ENCODE measurements at places on chromosomes 7 and 10. TPM values are rescaled to one million over a fixed set of nuclear protein-coding genes. Genes with fewer than 3 reads are reported as not detected.

Gene PKD2L1
- 0.19 TPM for total RNA-seq

Gene ARHGEF35
- total RNA-seq, result 1.3 TPM

Gene CRHR2
- total RNA-seq, result under 0.01 TPM

Gene GNGT1
- total RNA-seq, result 0.76 TPM

Gene GHRHR
- total RNA-seq, result 0.42 TPM

Data from thymus (tissue), 14 donors.